ENCODE measurements at places on chromosomes 3 and 15.

DNA sequence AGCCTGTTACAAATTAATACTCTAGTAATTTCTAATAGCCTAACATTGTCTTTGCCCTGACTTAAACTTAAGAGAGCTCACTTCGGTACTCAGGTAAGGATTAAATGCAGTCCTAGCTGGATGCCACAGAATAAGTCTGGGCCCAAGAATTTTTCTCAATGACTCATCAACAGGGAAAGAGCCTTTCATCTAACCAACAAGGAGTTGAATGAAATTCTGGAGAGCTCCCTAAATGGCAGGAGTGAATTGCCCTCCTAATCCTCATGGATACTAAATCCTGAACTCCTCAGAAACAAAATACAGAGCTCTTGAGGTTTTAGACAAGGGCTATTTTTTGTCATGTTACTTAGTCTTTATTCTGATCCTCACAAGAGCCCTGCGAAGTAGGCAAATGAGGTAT, 159.5 kb downstream of the PLCH1 start:
- DNase-seq, result no peak

- DNase-seq, result no peak
Measured at GRCh38 chr3:44228900-44229299, 12.8 kb upstream of the TOPAZ1 start.

- DNase-seq, result no peak
Measured at GRCh38 chr3:5162102-5162501, 25.4 kb upstream of the EDEM1 start.

DNA sequence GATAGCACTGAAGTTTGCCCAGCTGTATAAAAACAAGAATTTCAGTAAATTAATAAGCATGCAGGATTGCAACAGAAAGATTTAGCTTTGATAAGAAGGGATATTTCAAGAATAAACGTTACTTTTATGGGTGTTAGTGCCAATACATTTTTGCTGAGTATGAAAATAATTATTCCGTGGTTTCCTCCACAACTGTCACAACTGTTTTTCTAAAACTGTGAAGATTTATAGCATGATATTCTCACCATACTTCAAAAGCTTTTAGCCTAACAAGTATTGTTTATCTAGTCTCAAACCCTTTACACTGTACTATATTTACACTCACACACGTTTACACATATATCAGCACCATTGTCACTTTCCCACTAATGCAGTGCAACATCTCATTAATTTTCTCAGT, 200.5 kb downstream of the TPRG1 start:
- no peak for DNase-seq

GRCh38 chr15:29819979-29820378, 2.3 kb downstream of the TJP1 start:
- no peak for DNase-seq

DNA sequence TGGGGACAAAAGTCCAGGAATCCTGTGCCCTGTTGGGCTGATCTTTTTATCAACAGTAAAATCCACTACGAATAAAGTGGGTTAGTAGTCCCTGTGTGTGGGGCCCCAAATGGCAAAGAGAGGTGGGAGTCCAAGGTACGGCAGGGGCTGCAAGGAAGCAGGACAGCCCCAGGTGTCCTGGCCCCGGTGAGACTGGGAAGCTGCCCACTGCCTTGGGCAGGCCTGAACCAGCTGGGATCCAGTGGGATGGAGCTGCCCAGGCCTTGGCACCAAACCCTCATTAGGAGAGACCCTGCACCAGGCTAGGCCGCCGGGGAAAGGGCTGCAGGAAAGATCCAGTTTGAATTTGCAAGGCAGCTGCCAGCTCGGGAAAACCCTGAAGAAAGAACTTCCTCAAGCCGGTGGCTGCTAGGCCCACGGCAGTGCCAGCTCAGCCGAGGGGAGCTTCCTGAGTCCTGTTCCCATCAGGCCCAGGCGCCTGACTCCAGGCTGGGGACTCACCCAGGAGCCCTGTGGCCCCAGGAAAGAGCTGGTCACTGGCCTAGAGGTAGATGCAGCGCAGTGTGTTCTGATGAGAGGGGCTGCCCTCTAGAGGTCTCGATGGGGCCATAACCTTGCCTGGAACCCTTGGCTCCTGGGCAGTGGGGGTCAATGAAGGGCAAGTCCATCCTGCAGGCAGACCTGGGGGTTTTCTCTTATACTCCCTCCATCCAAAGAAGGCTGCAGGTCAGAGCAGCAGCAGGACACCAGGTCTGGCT, 14.4 kb upstream of the GNAI2 start:
- DNase-seq, result no peak

DNA sequence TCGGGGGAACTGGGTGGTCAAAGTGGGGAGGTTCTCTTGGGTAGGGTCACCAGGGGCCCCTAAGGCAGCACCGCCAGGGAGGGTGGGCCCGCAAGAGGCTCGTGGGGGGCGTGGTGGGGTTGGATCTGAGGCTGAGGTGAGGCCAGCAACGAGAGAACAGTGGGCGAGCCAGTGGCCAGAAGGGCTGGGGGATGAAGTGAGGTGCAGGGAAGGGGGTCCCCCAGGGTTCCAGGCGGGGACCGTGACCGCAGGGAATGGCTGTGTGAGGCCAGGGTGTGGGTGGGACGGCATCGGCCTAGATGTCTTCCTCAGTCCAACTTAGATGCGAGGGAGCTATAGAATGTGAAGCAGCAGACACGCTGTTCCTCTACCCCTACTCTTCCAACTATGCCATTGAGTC, 78.2 kb downstream of the SNRK start:
- no peak for DNase-seq

GRCh38 chr3:130539005-130539404, 22.0 kb downstream of the COL6A6 start:
- DNase-seq, result peak; percentile 71

DNA sequence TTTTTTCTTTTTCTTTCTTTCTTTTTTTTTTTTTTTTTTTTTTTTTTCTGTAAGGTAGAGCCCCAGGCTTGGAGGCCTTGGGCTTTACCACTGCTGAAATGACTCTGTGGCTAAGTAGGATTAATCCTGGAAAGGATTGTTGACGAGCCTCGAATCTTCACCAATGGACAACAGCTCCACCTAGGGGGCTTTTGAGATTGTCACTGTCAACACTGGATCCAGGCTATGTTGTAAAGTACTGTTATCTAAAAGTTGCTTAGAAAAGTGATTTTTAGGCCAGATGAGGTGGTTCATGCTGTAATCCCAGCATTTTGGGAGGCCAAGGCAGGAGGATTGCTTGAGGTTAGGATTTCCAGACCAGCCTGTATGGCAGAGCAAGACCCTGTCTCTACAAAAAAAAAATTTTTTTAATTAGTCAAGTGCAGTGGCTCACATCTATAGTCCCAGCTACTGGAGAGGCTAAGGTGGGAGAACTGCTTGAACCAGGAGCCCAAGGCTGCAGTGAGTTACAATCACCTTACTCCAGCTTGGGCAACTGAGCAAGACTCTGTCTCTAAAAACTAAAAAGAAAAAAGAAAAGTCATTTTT, 41.6 kb downstream of the KLHL18 start:
- peak; percentile 84 for DNase-seq

GRCh38 chr3:12436514-12437220, 47.6 kb upstream of the TSEN2 start:
- DNase-seq, result no peak

- DNase-seq, result no peak
Measured at GRCh38 chr15:44810237-44810636, 73.9 kb downstream of the TRIM69 start.

DNA sequence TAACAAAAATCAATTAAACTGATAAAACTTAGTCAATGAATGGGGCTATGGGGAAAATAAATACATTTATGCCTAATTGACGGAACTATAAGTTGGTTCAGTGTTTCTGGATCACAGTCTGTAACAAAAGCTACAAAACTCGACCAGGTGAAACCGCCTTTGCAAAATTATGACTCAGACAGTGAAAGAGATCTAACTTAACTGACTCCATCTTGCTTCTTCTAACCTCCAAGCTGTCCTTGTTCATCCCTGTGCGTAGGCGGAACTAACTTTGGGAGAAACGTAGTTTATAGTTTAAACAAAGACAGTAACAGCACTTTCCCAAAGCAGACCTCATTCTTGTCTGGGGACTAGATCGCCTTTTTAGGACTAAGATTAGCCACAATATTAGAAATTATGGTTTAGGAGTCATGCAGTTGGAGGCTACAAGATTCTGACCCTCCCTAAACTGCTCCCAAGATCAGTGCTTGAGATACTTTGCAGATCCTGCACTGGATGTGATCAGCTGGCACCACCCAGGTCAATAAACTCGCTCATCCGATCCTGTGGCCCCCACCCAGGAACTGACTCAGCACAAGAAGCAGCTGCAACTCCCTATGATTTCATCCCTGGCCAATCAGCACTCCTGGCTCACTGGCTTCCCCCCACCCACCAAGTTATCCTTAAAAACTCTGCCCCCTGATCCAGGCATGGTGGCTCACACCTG, 7.2 kb upstream of the MFGE8 start:
- no peak for DNase-seq

DNA sequence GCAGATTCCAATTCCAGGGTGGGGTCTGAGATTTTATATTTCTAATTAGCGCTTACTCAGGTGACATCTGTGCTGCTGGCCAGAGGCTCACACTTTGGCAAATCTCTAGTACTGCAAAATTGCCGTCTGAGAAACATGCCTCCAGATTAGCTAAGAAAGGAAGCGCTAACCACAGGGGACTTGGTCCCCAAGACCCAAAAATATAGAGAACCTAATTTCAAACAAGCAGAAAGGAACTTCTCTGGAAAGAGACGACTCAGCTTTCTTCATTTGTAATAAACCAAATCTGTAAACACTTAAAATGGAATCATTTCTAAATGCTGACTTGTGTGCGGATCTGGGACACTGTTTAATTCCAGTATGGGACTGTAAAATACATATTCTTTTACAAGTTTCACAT, 55.7 kb downstream of the B3GNT5 start:
- no peak for DNase-seq

- DNase-seq, result no peak
Measured at GRCh38 chr3:73060302-73060723, 1.1 kb upstream of the EBLN2 start.

- no peak for DNase-seq
Measured at GRCh38 chr3:126889276-126890201, 93.4 kb upstream of the PLXNA1 start.

GRCh38 chr3:26962492-26963360, 340.2 kb downstream of the LRRC3B start:
- DNase-seq, result no peak

- no peak for DNase-seq
Measured at GRCh38 chr15:73924171-73924921, 1.9 kb upstream of the LOXL1 start.
